ENCODE measurements at places on chromosomes 6 and 20.
A peak's percentile ranks its signal among the peaks of the same experiment; 100 is the strongest.

DNA sequence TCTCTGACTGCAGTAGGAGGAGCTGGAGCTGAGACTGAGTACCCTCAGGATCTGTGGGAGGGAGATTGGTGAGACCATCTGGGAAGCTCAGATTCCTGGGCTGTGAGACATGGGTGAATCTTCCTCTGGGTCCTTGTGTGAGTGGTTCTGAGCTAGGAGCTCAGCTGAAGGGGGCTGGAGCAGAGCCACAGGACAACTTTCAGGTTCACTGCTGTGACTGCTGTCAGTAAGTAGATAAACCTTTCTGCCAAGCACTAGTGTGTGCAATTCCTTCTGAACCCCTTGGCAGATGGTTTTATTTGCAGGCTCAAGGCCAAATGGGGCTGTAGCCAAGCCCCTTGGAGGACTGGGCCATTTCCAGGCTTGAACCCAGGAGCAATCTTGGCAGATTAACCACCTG is 49.6 kb upstream of the SNAP91 start:
- no peak for DNase-seq

- no peak for DNase-seq
Measured at GRCh38 chr6:44967481-44967880, 360.6 kb upstream of the RUNX2 start.

GRCh38 chr6:79403086-79403485 is 134.1 kb downstream of the LCA5 start:
- DNase-seq = no peak

DNA sequence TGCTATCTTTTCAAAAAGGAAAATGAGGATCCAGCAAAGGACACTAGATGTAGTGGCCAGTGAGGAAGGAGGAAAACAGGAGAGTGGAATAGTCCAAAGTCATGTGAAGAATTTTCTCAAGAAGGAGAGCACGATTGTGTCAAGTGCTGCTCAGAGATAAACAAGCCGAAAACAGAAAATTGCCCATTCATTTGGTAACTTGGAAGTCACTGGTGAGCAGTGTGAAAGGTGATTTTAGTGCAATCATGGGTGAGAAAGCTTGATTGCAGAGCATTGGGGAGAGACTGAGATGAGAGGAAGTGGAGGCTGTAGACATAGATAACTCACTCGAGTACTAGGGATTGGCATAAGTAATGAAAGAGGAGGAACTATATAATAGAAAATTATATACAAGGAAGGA is 26.0 kb upstream of the PRDM1 start:
- no peak for DNase-seq

GRCh38 chr6:16533721-16534136 is 227.5 kb downstream of the ATXN1 start:
- no peak for DNase-seq

- no peak for DNase-seq
Measured at GRCh38 chr20:6055161-6055783, 1.4 kb upstream of the LRRN4 start.

- no peak for DNase-seq
Measured at GRCh38 chr6:75991941-75992340, 80.5 kb downstream of the IMPG1 start.

DNA sequence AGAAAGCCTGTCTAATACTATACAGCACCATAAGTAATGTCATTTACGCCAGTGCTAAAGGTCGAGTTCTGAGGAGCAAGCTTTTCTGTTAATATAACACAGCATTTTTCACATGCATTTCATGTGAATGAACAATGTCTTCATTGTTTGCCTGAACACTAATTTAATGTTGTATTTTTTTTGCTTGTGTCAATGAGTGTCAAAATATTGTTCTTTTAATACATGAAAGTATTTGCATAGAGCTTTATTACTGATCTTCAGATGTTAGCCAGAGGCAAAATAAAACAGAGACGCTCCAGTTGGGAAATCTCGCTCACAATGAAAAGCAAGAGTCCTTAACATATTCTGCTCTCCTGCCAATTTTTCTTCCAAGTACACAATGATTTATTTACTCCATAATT is 151.8 kb downstream of the FOXC1 start:
- no peak for DNase-seq

GRCh38 chr6:27144740-27145079 is 102.8 kb upstream of the PRSS16 start:
- no peak for DNase-seq

DNA sequence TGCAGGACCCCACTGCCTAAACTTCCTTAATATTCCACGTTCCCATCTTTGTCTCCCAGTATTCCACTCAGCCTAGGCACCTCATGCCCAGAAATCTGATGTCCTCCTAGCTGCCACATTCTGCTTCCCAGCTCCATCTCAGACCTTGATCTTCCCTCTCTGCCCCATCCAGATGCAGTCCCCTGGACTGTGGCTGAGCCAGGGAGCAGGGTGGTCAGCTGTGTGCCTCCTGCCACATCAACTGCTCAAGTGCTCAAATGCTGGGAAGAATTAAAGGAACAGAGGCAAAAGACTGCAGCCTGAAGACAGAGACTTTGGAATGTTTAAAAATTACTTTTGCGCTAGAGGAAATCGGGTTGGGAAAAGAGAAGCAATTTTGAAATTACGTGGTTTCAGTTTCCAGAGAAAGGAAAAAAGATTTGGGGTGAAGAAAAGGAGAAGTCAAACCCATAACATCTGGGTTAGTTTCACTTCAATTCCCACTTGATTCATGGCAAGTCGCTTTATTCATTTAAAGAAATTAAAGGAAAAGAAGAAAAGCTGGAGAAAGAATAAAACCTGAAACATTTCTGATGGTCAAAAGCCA is 704.8 kb downstream of the PTPRT start:
- DNase-seq = no peak

DNA sequence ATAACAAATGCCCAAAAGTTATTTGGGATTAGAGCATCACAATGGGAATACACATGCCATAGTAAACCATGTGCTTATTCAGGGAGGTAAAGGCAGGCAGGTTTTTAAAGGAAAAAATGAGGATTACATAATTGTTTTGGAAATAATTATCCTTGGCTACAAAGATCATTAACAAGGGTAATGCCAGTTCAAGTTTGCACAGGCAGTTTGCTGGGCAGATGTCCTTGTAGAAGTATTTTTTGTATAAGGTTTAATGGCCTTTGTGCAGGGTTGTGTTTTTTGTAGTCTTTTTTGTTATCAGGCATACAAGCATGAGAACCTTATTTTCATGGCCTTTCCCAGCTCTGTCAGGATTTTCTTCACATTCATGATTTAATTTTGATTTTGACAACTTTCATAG is 24.7 kb downstream of the FBXO9 start:
- DNase-seq = no peak

DNA sequence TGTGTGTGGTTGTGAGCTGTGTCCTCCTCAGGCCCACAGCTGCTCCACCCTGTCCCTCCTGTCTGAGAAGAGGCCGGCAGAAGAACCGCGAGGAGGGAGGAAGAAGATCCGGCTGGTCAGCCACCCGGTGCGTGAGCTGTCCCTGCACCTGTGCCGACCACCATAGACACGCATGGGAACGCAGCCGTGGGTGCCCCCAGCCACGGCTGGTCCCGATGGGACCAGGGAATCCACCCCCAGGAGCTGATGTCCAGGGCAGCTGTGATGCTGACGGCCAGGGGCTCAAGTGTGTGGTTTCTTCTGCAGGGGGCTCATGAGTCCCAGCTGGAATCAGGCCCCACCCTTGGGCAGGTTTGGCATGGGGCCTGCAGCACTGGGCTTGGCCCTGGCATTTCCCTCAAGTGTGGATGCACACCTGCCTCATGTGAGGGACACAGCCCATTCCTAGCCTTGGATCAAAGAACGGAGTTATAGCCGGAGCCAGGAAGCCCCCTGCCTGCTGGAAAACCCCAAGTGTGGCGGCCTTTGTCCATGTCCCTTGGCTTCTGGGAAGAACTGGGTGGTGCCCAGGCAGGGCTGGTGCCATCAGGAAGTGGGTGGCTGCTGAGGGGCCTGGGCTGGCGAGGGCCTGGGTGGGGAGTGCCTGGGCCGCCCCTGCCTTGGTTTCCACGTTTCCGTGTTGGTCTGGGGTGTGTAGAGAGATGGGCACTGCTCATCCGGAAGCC is 4.6 kb upstream of the TNFRSF6B start:
- DNase-seq = no peak

GRCh38 chr6:90446164-90446563 is 140.7 kb downstream of the MAP3K7 start:
- no peak for DNase-seq

- DNase-seq = no peak
Measured at GRCh38 chr6:166026586-166027126, 141.0 kb downstream of the TBXT start.

GRCh38 chr6:5785249-5785648 is 221.5 kb downstream of the NRN1 start:
- no peak for DNase-seq

- DNase-seq = no peak
Measured at GRCh38 chr6:136549300-136550044, 750 bp downstream of the MAP7 start.

- no peak for DNase-seq
Measured at GRCh38 chr6:63793465-63794137, 158.0 kb downstream of the PHF3 start.

DNA sequence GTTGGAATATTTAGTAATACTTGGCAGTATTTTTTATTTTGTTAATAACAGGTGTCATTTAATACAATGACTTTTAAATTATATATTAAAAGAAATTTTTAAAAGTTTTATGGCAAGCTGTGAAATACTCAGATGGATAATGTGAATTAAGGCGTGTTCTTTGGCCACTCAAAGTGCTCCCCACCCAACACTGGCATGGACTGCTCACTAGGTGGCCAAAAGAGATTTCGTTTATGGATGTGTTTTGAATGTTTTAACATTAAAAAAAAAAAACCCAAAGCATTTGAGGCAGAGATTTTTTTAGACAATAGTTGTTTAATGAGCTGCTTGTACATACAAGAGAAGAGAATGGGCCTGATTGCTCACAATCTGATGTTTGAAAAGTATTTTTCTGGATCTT is 86.5 kb downstream of the QKI start:
- no peak for DNase-seq

DNA sequence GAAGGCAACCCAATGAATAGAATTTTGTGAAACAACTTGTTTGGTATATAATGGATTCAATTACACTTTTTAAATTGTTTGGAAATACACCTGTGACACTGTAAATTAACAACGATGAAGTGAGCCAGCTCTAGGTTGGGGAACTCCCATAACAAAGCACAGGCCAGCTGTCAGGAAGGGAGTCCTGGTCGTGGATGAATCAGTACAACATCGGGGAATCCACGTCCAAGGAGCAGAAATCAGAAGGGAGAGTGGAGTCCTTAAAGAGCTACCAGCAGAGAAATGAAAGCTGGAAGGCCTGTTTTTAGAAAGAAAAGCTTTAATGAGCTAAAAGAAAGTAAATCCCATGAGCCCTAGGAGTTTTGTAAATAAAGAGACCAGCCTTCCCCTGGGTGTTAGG is 223.1 kb upstream of the SLC35B3 start:
- DNase-seq = no peak

GRCh38 chr6:167933290-167933689 is 64.2 kb upstream of the KIF25 start:
- DNase-seq = no peak

- no peak for DNase-seq
Measured at GRCh38 chr6:100105138-100105537, 111.1 kb upstream of the MCHR2 start.

- DNase-seq = no peak
Measured at GRCh38 chr6:132065556-132065955, 114.4 kb upstream of the CCN2 start.

DNA sequence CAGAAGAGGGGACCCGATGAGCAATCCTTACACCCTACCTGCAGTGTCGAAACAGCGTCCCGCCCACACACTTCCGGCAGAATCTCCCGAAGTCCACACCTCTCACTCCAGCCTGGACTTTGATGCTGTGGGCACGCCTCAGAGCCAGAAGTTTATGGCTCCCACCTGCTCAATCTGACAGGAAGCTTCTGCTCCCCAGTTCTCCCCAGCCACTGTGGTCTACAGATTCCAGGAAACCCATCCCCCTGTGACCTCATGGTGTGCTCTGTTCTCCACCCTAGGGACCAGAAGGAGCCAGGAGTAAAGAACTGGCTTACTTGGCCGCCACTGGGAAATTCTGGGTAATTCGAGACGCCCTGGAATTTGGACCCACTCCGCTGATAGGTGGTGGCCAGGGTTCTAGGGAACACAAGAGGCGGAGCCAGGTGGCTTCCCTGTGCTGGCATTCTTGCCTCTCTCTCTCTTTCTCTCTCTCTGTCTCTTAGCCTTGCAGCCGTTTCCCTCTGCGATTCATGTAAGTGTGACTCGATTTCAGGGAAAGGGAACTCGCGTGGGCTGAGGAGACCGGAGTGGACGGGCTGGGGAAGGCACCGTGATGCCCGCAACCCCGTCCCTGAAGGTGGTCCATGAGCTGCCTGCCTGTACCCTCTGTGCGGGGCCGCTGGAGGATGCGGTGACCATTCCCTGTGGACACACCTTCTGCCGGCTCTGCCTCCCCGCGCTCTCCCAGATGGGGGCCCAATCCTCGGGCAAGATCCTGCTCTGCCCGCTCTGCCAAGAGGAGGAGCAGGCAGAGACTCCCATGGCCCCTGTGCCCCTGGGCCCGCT is at the start of gene TRIM15:
Gene TRIM15 (plus strand): TSS at position 457 of the 828 bp plus-strand sequence. CDS start 139 bp downstream, at position 596.
- DNase-seq = no peak

GRCh38 chr6:91654357-91654756 is 1067.5 kb upstream of the MAP3K7 start:
- DNase-seq = no peak

GRCh38 chr6:161833099-161833860 is 559.4 kb upstream of the AGPAT4 start:
- DNase-seq = no peak

DNA sequence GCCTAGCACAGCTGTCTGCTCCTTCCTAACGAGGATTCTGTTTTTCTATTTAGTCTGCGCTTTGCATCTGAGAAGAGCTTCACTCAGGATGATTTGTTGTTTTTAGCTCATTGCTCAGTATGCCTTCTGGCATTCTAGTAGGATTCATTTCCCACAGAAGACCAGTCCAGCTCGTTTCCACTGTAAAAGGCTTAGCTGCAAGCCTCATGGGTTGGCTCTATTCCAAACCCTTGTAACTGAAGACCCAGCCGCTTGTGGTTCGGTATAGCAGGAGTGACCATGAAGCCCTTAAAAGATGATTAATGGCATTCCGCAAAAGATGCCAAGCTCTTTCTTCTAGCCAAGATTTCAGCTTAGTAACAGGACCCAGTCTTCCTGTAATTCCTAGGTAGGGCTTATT is 7.2 kb downstream of the ADGRF1 start:
- peak; percentile 88 for DNase-seq

- no peak for DNase-seq
Measured at GRCh38 chr6:105346052-105346451, 56.8 kb downstream of the PREP start.

DNA sequence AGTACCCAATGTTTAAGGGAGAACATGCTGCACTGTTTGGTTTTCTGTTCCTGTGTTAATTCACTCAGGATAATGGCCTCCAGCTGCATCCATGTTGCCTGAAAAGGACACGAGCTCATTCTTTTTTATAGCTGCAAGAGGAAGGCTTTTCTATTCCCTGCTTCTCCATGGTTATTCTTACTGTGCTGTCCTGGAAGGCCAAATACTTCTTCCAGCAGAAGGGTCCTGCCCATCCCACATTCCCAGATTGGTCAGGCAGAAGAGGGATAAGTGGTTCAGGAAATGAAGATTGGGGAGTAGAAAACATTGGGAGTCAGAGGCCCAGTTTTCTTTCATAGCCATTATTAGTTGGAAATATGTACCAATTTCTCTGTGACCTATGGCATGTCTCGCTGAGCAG is 122.4 kb downstream of the TCP11 start:
- DNase-seq = no peak

- DNase-seq = no peak
Measured at GRCh38 chr6:66940003-66940402, 1233.0 kb upstream of the EYS start.

Measured in urinary bladder (tissue), 4 donors.